ENCODE measurements at places on chromosomes 13 and 19. TPM values are rescaled to one million over a fixed set of nuclear protein-coding genes. Genes with fewer than 3 reads are reported as not detected.

RNF17 gene
- total RNA-seq: not detected

SULT2A1 gene
- not detected for total RNA-seq

BSG gene
- 485 TPM for total RNA-seq

SIAH3 gene
- total RNA-seq: not detected

ZNF486 gene
- 8.4 TPM for total RNA-seq

SPRED3 gene
- 15.7 TPM for total RNA-seq

GIPC3 gene
- 7.1 TPM for total RNA-seq

- H3K27ac ChIP-seq: no peak overlapping the region
- H3K27me3 ChIP-seq: no peaks in the 10 kb centered on the region
- DNase-seq: no peak
- no peak overlapping the region for H3K4me3 ChIP-seq
These were observed 723.8 kb downstream of the UQCRFS1 start for GRCh38 chr19:28489126-28489660.

GRCh38 chr19:17488593-17489391 lies 18.5 kb downstream of the SLC27A1 start:
- no peaks in the 10 kb centered on the region for H3K36me3 ChIP-seq
- peak; percentile 82 for DNase-seq
- H3K27ac ChIP-seq: peak overlapping the region; percentile 32
- H3K4me1 ChIP-seq: peaks cover 17% of the 10 kb centered on the region
- no peaks in the 10 kb centered on the region for H3K27me3 ChIP-seq
- peak overlapping the region; percentile 15 for H3K4me3 ChIP-seq

- no peaks in the 10 kb centered on the region for H3K36me3 ChIP-seq
- no peaks in the 10 kb centered on the region for H3K27me3 ChIP-seq
- H3K27ac ChIP-seq: no peak overlapping the region
These were observed 391.3 kb downstream of the TDRD3 start for GRCh38 chr13:60788156-60788829.

DNA sequence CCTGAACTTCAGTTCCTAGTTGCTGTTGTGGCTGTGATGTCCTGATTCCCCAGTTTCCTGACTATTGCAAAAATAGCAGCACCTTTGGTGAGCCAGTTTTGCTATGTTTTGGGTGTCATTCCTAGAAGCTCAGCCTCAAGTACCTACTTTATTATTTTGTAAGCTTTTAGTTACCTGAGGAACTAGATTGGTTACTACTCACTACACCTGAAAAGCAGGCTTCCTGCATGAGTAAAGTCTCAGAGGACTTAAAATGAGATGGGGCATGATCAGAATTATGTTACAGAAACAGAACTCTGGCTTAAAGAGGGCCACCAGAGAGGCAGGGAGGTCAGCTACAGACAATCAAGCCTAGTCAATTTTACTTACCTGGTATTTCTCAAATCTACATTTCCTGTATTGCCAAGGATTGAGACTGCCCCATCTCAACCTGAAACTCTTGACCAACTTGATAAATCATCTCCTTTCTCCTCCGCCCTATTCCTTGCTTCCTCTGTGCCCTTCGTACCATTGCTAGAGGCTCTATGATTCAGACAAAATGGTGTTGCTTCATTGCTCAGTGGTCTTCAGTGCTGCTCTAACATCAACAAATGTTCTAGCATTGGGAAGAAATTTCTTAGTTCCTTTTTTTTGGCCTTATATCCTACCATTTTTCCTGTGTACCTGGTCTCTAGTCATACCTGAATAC lies 58.9 kb downstream of the RAP2A start:
- no peaks in the 10 kb centered on the region for H3K36me3 ChIP-seq
- peaks cover 3% of the 10 kb centered on the region for H3K4me1 ChIP-seq
- no peak overlapping the region for H3K27ac ChIP-seq
- no peak overlapping the region for H3K4me3 ChIP-seq
- no peak for DNase-seq

- no peak overlapping the region for H3K4me3 ChIP-seq
- no peaks in the 10 kb centered on the region for H3K4me1 ChIP-seq
- no peaks in the 10 kb centered on the region for H3K36me3 ChIP-seq
- H3K27ac ChIP-seq: no peak overlapping the region
- no peaks in the 10 kb centered on the region for H3K27me3 ChIP-seq
- DNase-seq: no peak
These were observed 328.1 kb downstream of the TBC1D4 start for GRCh38 chr13:75153834-75154233.

DNA sequence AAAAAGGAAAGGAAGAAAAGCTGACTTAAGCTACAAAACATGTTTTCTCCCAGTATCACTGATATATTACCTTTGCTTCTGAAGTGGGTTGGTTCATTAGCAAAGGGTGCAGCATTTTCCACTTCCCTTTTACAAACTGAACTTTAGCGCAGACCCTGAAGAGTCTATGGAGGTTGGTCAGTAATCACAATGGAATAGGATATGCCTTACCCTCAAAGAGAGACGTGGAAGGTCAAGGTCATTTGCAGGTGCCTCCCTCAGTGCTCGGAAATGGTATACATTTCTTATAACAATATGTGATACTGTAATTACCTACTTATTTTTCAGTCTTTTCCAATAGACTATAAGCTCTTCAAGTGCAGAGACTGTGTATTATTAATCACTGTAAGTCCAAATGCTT lies 21.9 kb upstream of the MED4 start:
- DNase-seq: no peak
- peaks cover under 1% of the 10 kb centered on the region for H3K4me1 ChIP-seq
- peaks cover 14% of the 10 kb centered on the region for H3K27me3 ChIP-seq
- H3K27ac ChIP-seq: no peak overlapping the region

GRCh38 chr19:33558151-33558550 lies 36.6 kb upstream of the PEPD start:
- no peak overlapping the region for H3K4me3 ChIP-seq
- H3K27me3 ChIP-seq: no peaks in the 10 kb centered on the region
- H3K36me3 ChIP-seq: no peaks in the 10 kb centered on the region

- no peak overlapping the region for H3K4me3 ChIP-seq
- DNase-seq: no peak
- no peaks in the 10 kb centered on the region for H3K36me3 ChIP-seq
- H3K4me1 ChIP-seq: no peaks in the 10 kb centered on the region
- no peak overlapping the region for H3K27ac ChIP-seq
- H3K27me3 ChIP-seq: peaks cover 19% of the 10 kb centered on the region
These were observed 25.2 kb upstream of the UBL3 start for GRCh38 chr13:29875646-29876045.

DNA sequence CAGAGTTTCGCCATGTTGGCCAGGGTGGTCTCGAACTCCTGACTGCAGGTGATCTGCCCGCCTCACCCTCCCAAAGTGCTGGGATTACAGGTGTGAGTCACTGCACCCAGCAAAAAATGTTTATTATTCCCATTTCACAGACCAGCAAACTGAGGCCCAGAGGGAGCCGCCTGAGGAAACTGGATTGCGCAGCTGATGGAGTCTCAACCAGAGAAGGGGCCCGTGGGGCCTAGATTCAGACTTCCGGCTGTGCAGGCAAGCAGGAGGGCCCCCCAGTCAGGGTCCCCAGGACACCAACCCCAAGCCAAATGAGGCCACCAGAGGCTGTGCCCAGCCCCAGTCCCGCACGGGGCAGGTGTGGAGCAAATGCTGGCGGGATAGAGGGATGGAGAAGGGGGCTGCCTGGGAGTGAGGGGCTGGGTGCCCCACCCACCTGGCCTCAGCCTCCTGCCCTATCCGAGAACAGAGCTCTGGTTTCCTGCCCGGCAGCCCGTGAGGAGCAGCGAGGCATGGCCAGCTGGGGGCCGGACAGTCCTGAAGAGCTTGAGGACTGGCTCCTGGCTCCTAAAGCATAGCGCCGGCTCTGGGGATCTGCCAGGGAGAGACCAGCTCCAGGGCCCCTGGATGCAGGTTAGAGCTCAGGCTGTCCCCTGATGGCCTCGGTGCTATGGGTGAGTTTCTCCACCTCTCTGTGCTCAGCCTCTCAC lies 22.0 kb downstream of the MISP start:
- no peaks in the 10 kb centered on the region for H3K36me3 ChIP-seq
- H3K27me3 ChIP-seq: no peaks in the 10 kb centered on the region
- no peak for DNase-seq
- H3K4me3 ChIP-seq: no peak overlapping the region
- no peak overlapping the region for H3K27ac ChIP-seq

DNA sequence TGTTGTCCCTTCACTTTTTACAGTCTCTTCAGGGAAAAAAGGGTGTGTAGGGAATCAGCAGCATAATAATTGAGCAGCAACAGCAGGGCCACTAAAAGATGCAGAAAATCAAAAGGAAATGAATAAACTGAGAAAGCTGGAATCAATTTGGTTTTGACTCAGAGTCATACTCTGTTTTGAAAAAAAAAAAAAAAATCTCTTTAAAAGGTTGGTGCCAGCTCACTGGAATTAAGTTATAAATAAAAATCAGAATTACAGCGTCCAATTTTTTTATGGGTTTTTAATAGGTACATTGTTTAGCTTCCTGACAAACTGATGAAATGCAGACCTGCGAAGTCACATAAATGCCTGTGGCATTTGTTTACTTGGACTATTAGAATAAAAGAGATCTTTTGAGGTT lies 231.9 kb downstream of the COG6 start:
- no peaks in the 10 kb centered on the region for H3K27me3 ChIP-seq
- peaks cover 18% of the 10 kb centered on the region for H3K4me1 ChIP-seq
- no peaks in the 10 kb centered on the region for H3K36me3 ChIP-seq
- no peak overlapping the region for H3K4me3 ChIP-seq
- no peak for DNase-seq

DNA sequence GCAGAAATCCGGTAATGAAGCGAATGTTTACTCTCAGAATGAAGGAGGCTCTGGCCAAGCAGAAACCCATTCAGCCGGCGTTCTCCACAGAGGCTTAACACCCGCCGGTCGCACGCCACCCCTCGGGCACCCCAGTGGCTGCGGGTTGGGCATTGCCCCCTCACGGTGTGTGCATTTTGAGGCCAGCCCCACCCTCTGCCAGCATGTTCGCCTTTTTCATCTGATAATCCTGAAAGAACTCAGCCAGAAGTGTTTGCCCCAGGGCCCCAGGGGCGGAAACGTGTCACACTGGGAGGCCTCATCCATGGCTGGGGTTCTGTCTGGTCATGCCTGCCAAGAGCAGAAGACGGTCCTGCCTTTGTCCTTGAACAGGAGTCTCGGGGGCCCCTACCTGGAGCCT lies 34.2 kb downstream of the COMP start:
- H3K4me3 ChIP-seq: no peak overlapping the region
- H3K36me3 ChIP-seq: peaks cover 3% of the 10 kb centered on the region
- no peaks in the 10 kb centered on the region for H3K4me1 ChIP-seq
- no peak overlapping the region for H3K27ac ChIP-seq
- H3K27me3 ChIP-seq: no peaks in the 10 kb centered on the region

DNA sequence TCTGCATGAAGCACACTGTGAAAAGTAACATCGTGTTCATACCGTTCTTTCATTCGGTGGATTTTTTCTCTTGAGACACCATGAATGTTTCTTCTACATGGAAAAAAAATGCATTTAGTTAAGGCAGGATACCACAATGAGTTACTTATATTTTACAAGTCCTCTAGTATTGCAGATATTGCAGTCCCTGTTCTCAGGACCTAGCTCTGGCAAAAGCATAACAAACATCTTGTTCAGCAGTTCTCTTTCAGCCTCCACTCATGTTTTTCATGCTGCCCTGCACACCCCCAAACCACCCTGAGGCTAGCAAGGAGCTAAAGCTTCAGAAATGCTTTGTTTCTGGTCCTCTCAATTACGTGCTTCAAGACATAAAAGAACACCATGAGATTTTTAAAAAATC lies 24.8 kb downstream of the N4BP2L1 start:
- no peak overlapping the region for H3K27ac ChIP-seq
- no peak for DNase-seq
- no peaks in the 10 kb centered on the region for H3K4me1 ChIP-seq
- no peaks in the 10 kb centered on the region for H3K27me3 ChIP-seq
- no peaks in the 10 kb centered on the region for H3K36me3 ChIP-seq

DNA sequence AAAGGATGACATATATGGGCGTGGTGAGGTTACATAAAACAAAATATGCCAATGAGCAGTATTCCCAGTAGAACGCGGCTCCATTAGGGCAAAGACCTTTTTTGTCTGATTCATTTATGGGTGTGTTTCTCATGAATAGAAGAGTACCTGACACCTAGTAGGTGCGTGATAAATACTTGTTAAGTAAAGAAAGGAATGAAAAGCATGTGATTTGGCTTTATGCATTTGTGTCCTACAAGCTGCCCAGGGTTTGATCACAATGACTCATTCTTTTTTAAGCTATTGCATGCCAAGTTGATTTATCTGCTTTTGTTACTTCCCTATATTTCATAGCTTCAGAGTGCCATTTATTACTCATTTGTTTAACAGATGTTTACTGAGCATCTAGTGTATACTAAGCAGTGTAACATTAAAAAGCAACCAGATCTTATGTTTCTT lies 19.1 kb upstream of the KCTD4 start:
- DNase-seq: peak; percentile 86
- H3K4me1 ChIP-seq: peaks cover 18% of the 10 kb centered on the region
- H3K27ac ChIP-seq: peak overlapping the region; percentile 28
- H3K4me3 ChIP-seq: no peak overlapping the region

- H3K4me1 ChIP-seq: peaks cover 5% of the 10 kb centered on the region
- no peak for DNase-seq
- H3K4me3 ChIP-seq: no peak overlapping the region
- no peaks in the 10 kb centered on the region for H3K36me3 ChIP-seq
- no peak overlapping the region for H3K27ac ChIP-seq
- peaks cover 92% of the 10 kb centered on the region for H3K27me3 ChIP-seq
These were observed 2.7 kb upstream of the ZIC2 start for GRCh38 chr13:99978799-99979452.

GRCh38 chr13:94251831-94252608 lies 227.5 kb downstream of the DCT start:
- H3K4me3 ChIP-seq: no peak overlapping the region
- no peaks in the 10 kb centered on the region for H3K36me3 ChIP-seq
- H3K4me1 ChIP-seq: no peaks in the 10 kb centered on the region

DNA sequence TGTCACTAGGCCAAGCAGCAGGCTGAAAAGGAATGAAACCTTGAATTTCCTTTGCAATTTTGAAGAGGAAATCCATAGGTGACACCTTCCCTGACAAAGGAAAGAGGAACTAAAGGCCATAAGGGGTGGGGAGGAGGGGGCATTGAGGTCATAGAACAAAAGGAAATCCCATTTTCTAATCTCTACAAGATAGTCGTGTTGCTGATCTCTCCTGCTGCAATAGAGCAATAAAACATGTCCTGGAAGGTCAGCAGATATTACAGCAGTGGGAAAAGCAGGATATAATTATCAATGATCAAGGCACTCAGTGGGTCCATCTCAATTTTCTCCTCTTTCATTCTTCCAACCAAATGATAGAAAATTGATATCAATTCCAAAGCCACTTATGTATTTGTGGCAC lies 20.3 kb upstream of the RAP2A start:
- H3K36me3 ChIP-seq: no peaks in the 10 kb centered on the region
- no peak overlapping the region for H3K27ac ChIP-seq
- no peaks in the 10 kb centered on the region for H3K4me1 ChIP-seq

DNA sequence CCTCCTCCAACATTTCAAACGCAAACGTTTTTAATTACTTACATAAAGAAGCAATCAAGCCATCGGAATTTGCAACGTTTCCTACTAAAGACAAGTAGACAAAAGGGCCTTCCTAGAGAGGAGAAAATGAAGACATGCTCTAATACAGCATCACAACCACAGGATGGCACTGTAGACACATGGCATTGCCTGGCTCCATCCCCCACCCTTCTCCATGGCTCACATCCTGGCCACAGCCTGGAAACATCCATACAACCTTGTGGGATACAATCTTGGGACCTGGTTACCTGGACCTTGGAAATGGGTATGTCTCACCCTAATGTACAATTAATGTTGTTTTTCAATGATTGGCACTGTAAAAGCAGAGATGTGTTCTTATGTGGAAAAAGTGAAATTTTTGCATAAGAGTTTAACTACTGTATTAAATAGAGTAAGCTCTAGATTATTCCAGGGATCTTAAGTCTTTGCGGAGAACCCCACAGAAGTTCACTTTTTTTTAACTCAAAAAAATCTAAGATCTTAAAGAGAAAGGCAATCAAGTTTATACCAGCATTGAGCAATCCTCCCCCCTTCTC lies 21.5 kb downstream of the EBPL start:
- no peak overlapping the region for H3K27ac ChIP-seq
- peaks cover 11% of the 10 kb centered on the region for H3K4me1 ChIP-seq
- H3K4me3 ChIP-seq: no peak overlapping the region
- H3K36me3 ChIP-seq: peaks cover 10% of the 10 kb centered on the region

All from endothelial cell of umbilical vein (primary cell).